ENCODE measurements at places on chromosomes 2 and 18.

DNA sequence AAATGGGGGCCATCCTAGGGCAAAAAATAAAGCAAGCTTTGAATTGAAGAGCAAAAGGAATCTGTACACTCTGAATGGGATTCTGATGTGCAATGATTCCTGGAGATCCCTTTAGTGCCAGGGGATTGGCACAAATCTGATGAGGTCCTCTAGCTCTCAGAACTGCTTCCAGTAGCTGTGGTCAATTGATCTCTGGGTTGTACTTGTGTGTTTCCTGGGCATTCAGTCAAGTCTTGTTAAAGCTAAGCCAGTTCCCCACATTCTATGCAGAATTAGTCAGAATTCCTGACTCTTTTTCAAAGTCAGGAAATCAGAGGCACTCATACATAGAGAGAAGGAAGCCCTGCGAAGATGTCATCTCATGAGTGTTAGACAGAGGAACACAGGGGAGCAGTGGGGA lies 161.3 kb downstream of the DNER start:
- peak; percentile 45 for DNase-seq

GRCh38 chr2:32738939-32739338 lies 111.1 kb downstream of the TTC27 start:
- DNase-seq, result peak; percentile 23

DNA sequence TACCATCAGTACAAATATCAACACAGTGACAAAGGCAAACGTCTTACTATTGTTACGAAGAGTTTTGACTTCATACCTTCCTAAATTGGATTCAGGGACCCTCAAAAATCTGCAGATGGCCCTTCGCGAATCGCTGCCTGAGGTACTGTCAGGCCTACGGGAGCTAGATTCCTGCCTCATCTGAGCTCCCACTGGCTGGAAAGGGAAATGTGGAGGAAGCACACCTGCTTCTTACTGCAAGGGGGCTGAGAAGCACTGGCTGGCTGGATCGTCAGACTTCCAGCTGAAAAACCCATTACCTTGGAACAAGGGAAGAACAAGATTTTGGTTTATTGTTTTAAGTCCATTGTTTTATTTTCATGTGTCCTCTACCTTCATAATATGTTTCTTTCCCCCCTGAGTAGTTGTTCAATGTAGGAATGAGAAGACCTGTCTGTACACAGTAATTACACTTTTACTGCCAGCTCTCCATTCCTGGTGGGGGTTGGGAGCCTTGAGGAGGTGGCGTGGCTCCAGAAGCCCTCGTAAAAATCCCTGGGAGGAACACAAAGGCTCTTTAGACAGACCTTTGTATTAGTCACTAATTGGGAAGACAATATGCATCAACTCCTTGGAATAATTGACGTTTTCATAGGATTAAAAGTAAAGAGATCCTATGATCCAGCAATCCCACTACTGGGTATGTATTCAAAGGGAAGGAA lies 124.1 kb upstream of the NOSTRIN start:
- DNase-seq, result no peak

GRCh38 chr18:74870950-74871349 lies 273.3 kb downstream of the ZNF407 start:
- no peak for DNase-seq

- peak; percentile 32 for DNase-seq
Measured at GRCh38 chr18:74817576-74817975, 219.9 kb downstream of the ZNF407 start.
